ENCODE measurements at places on chromosomes 13 and 19. TPM values are rescaled to one million over a fixed set of nuclear protein-coding genes. Genes with fewer than 3 reads are reported as not detected.

ZNF681 gene
- 0.10 TPM for polyA plus RNA-seq

KLK13 gene
- polyA plus RNA-seq: not detected

LGALS7B gene
- polyA plus RNA-seq: not detected

ATP7B gene
- polyA plus RNA-seq: 1.9 TPM

Data from BJ (cell line).